ENCODE measurements at places on chromosomes 2 and 18.

DNA sequence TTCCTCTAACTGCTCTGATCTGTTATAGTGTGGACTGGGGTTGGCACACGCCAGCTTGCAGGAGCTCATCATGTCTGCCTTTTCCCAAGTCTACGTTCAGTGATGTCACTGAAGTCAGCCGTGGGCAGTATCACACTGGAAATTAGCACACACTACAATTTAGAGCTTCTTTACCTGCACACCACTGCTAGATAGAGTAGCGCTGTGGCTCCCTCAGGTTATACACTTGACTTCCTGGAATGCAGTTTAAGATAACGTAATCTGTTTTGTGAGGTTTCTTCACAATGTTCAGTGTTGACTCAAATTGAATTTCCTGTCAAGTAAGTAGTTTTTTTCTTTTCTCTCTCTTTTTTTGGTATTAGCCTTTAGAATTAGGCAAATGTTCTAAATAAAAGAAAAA is 487.2 kb downstream of the DCDC2C start:
- no peak for DNase-seq

DNA sequence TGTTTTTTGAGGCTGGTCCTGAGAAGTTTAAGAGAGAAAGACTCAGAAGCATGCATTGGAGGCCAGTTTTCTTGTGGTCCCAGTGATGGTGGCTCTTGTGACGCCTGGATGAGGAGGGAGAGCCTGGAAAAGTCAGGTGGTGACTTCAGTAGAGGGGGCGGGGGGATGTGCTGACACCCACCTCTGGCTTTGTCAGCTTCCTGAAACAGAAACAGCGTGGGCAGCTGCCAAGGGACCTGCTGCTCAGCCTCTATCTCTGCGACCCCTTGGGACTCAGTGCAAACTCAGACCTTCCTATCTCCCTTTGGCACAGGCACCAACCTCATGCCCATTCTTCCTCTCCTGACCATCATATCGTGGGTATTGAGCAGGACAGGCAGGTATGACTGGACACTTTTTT is 6.4 kb downstream of the TGFBRAP1 start:
- no peak for DNase-seq

DNA sequence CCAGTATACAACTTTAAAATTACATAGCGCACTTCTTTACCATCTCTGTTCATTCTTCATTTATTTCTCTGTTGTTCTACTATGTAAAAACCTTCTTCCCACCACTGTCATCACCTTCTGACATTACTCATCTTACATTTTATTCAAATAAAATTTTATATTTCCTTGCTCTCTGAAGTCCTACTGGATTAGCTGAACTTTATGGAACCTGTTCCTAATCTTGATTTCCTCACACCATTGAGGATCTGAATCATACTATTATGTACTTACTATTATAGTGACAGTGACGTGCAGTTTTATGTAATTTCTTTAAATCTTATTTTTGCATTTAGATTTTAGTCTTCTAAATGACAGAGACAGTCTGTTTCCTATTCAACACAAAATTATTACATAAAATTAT is 98.3 kb downstream of the DYNAP start:
- no peak for DNase-seq

DNA sequence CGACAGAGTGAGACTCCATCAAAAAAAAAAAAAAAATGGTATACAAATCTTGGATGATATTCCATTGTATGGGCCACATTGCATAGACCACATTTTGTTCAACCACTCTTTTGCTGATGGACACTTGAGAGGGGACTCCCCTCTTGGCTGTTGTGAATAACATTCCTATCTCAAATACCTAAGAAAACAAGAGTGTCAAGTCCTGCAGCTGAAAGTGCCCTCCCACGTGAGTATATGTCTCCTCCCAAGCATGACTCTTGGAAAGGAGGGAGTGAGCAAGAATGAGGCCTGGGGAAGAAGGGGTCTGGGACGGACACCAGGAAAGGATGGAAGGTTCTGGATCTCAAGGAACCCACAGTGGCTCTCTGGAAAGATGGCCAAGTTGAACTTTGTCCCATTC is 36.0 kb upstream of the NPAS2 start:
- DNase-seq, result no peak
